ENCODE measurements at places on chromosomes 11 and 22.

GRCh38 chr11:92489826-92490399, 265.3 kb downstream of the FAT3 start:
- peak; percentile 100 for DNase-seq

DNA sequence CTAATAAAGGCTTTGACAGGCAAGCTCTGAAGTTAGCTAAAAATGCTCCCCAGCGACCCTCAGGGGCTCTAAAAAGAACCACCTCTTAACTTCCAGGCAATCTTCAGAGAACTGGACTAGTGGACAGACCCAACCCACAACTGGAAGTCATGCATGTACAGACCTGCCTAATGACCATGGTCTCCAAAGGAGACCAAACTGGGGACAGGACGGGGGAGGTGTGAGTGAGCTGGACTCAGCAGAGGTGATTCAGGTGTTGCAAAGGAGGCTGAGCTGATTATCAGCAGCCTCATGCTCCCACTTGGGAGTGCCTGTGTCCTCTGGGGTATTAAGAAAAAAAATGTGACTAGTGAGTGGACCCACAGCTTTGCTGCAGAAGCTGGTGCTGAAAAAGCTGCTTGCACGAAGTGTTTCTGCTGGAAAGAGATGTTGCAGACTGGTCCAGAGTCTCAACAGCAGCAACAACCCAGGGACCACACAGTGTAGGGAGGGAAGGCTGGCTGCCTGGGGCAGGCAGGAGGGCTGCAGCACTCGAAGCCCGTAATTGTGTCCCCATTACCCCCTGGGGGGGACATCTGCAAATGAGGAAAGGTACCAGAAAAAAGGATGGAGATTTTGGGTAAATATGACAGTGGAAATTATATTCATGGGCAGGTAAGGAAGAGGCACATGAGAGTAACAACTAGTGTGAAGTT, 35.3 kb downstream of the PITPNB start:
- DNase-seq: no peak

DNA sequence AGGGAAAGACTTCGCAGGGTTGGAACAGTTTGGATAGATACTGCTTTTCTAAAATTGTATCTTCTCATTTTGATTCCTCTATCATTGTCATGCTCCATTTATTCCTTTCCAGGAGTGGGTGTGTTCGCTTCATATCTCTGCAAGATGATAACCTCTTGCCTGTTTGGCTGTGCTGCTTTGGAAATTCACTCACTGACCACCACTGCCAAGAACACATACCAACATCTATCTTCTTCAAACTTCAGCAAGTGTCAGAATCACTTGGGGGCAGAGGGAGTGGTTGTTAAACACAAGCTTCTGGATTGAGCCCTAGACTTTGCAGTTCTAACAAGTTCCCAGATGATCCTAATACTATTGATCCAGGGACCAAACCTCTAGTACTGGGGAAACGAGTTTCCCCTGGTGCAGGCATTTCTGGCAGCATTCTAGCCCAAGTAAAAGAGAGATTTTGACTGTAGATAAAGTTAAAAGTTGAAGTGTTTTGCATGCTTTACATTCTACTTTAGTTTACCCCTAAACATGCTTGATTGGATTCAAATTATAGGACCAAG, 11.5 kb upstream of the DKK3 start:
- no peak for DNase-seq

DNA sequence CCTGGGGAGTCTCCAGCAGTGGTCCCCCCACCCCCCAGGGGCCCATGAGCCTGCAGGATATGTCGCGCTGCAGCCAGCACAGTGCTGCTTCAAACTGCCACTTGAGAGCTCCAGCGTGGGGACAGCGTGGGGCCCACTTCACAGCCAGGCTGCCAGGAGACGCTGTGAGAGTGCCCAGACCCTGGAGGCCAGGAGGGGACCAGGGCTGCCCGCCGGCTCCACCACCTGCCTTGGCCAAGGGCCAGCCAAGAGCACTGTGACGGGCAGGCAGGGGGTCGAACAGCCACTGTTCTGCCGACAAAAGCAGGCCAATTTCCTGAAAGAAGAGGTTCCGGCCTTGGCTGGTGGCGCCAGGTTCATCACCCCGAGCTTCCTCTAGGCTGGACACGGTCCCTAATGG, 60.2 kb downstream of the FLRT1 start:
- no peak for DNase-seq

DNA sequence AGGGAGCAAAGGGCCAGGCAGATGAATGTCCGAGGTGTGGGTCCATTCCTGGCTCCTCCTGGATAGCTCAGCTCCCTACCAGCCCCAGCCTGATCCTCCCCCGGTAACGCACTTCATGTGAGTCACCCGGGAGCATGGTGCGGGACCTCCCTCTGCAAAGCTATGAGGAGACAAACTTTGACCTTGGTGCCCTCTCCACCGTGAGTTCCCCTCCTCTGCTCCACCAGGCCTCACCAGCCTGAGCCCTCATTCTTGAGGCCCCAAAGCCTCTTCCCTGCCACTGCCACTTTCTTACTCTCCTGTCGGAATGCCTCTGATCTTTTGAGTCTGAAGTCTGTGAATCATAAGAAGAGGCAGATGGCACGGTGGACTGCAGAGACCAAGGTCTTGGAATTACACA, 37.4 kb upstream of the CD82 start:
- DNase-seq: no peak

DNA sequence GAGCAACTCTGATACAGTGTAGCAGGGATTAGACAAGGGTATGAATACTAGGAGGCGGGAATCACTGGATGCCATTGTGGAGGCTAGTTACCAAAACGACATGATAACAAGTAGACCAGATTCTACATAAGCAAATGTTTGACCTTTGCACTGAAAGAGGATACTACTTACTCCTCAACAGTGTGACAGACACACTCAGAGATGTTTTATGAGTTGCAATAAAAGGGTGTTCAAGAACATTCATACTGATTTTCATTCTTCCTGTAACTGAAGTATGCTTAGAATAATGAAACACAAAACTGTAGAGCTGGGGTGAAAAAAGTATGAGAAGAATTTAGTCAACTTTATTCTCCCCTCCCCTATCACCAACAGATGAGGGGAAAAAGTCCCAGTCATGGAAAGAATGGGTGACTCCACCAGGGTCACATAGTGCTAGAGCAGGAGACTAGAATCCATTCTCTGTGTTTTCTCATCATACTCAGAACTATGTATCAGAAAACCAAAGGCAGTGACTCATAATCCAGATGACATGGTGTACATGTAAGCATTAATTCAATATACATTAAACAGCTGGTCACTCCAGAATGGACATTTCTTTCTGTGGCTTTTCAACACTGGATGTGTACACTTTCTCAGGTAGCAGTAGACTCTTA, 32.8 kb downstream of the ARHGAP20 start:
- DNase-seq: no peak

DNA sequence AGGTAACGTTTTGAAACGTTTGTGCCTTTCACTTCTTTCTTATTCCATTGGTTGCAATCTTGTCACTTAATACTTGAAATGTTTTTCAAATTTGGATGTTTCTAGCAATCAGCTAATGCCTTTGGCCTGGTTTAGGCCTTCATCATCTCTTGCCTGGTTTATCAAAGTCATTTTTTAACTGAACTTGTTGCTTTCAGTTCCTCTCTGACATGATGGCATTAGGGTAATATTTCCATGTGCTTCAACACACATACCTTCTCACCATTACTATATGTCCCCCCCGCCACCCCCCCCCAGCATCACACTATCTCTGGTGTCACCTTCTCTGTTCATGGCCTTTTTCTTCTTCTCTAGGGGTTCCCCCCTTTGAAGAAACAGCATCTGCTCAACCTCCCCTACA, 1.5 kb upstream of the SYT9 start:
- no peak for DNase-seq

- DNase-seq: no peak
Observed at GRCh38 chr11:114964676-114965214, 286.4 kb downstream of the NXPE2 start.
